ENCODE measurements at places on chromosomes 12 and 14. TPM values are rescaled to one million over a fixed set of nuclear protein-coding genes. Genes with fewer than 3 reads are reported as not detected.

DNA sequence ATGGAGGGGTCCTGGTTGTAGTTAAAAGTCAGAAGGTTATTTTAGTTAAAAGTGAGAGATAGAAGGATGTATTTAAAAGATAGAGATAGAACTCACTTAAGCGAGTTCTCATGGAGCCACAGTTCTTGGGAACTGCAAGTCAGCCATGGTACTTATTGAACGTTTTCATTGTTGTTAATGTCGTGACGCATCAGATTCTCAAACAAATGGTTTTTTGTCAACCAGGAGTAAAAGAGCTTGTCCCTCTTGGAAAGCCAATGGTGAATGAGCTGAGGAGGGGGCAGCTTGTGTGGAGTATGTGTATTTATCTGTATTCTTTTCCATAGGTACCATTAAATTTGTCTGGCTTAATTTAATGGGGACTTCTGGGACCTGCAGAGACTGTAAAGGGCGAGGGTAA is 68.6 kb downstream of the FIGNL2 start:
- H3K4me3 ChIP-seq, result no peak overlapping the region
- no peak for DNase-seq
- H3K27me3 ChIP-seq, result peaks cover 9% of the 10 kb centered on the region
- H3K4me1 ChIP-seq, result peaks cover under 1% of the 10 kb centered on the region
- no peak overlapping the region for H3K27ac ChIP-seq

DNA sequence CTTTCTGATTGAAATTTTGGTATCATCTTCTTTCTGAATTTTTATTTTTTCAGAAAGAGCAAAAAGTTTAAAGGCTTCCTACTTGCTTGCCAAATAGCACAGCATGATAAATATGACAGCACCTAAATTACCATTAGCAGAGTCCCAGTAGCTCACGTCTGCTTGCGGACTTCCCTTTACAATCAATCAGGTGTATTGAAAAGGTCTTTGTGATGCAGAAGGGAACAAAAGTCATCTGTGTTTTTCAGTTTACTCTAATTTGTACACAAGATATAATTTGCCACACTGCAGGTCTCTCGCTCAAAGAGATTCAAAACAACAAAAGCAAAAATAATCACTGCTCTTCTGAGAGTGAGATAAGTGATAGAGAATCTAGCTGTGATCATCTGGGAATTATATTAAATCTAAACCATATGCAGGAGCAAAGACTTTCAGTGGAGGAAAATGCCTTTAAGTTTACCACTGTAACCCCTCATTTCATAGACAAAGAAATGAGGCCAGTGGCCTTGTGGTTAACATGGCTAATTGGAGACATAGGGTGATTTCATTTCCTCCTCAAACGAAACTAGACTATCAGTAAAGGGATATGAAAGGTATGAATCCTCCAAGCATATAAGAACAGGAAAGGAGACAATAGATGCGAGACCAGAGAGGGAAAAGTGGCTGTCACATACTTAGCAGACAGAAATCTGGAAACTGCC is 240.8 kb upstream of the TMPO start:
- no peak overlapping the region for H3K4me3 ChIP-seq
- DNase-seq, result no peak
- no peak overlapping the region for H3K27ac ChIP-seq

Gene DLK1
- total RNA-seq, result not detected

Gene TTC5
- total RNA-seq, result 36.2 TPM

- H3K4me1 ChIP-seq, result no peaks in the 10 kb centered on the region
- no peak overlapping the region for H3K27ac ChIP-seq
- H3K4me3 ChIP-seq, result no peak overlapping the region
- H3K36me3 ChIP-seq, result no peaks in the 10 kb centered on the region
- DNase-seq, result no peak
Measured at GRCh38 chr12:128518644-128519043, 251.7 kb downstream of the TMEM132C start.

Gene GALNT16
- total RNA-seq, result not detected

- peaks cover 24% of the 10 kb centered on the region for H3K4me1 ChIP-seq
- DNase-seq, result no peak
- no peak overlapping the region for H3K27ac ChIP-seq
- no peak overlapping the region for H3K4me3 ChIP-seq
Measured at GRCh38 chr14:52711666-52712065, 4.7 kb downstream of the PSMC6 start.

GRCh38 chr14:105095236-105095805 is 30.1 kb upstream of the GPR132 start:
- H3K4me1 ChIP-seq, result peaks cover 14% of the 10 kb centered on the region
- H3K4me3 ChIP-seq, result no peak overlapping the region
- no peak for DNase-seq

Data from activated CD4-positive, alpha-beta T cell treated with anti-CD3 and anti-CD28 coated beads, Interleukin-2, amount 10 ng/mL, durations not matched to agents 24 days and 14 days (primary cell).